Thoracic aorta (tissue), 2 donors: ENCODE measurements at places on chromosomes 4 and X.

GRCh38 chrX:4379071-4379470 lies 665.6 kb upstream of the PRKX start:
- DNase-seq, result no peak

DNA sequence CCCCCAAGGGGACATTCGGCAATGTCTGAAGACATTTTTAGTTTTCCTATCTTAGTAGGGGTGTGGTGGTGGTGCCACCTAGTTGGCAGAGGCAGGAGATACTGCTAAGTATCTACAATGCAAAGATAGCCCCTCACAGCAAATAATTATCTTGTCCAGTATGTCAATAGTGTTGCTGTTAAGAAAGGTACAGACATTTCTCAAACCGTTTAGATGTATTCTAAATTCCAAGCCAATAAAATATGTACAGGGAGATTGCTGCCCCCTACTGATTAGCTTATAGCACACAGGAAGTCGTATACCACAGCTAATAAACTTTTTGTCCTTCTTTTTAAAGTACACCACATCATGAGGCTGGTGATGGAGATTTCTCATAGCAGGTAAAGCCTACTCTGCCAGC lies 260.5 kb downstream of the TMA16 start:
- DNase-seq, result no peak

- no peak for DNase-seq
Measured at GRCh38 chrX:65608026-65608425, 59.4 kb upstream of the MSN start.

- no peak for DNase-seq
Measured at GRCh38 chr4:76267811-76268210, 16.3 kb downstream of the FAM47E start.

GRCh38 chr4:105967058-105967658 lies 71.9 kb downstream of the NPNT start:
- DNase-seq, result no peak

DNA sequence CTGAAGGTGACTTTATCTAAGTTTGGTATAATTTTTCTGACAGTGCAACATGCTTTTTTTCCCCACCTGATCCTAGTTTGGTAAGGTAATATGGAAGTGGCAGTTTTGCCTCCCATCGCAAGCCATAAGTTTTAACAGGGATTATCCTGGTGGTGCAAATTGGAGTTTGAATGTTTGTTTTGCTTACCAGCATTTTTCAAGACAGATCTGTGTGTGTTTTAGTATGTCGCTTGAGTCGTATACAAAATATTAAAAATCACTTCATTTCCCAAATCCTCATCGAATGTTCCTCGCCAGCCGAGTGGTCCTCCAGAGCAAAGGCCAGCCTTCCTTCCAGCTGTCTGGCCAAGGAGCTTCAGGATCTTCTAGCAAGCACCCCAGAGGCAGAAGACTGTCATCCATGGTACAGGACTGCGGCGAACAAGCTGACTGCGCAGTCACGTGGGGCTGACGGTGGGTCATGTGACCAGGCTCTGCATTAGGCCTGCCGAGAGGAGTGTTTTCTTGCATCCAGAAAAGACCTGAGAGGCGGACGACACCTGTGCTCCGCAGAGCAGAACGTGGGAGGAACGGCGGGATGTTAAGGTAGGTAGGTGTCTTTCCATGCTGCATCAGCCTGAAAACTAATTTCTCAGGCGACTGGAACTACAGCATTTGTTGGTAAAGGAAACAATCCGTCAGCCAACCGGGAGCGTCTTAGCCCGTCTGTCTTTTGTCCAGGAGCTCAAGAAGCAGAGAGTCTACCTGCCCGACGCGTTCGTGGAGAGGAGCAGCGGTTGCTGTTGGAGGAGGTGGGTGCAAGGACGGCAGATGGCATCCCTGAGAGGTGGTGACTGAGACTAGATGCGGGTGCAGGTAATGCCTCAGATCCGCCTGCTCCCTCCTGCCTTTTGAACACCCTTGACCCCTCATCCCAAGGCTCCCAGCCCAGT lies at the start of gene GPRASP3:
TSS of gene GPRASP3 (plus strand) at position 507 of the 932 bp plus-strand sequence. CDS start 28,253 bp downstream, outside the sequence.
- no peak for DNase-seq

DNA sequence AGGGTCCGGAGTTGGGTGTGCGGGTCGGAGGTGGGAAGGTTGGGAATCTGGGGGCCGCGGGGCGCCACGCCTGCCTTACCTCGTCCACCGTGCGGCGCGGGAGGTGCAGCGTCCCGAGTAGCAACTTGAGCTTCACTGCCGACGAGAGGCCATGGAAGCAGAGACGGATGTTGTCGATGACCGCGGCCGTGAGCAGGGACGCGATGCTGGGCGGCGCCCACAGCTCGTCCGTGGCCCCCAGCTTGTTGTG lies 178 bp downstream of the NELFA start:
- no peak for DNase-seq

GRCh38 chr4:75513526-75514130 lies 575 bp downstream of the RCHY1 start:
- DNase-seq, result no peak

- no peak for DNase-seq
Measured at GRCh38 chrX:44020693-44021092, 47.5 kb upstream of the NDP start.

- DNase-seq, result no peak
Measured at GRCh38 chr4:107666134-107666533, 53.9 kb downstream of the PAPSS1 start.

- no peak for DNase-seq
Measured at GRCh38 chr4:108030332-108030731, 40.6 kb downstream of the HADH start.

GRCh38 chr4:38704622-38705154 lies 40.7 kb downstream of the KLF3 start:
- DNase-seq, result no peak

GRCh38 chrX:84690228-84690627 lies 188.0 kb upstream of the HDX start:
- no peak for DNase-seq

- no peak for DNase-seq
Measured at GRCh38 chrX:26845056-26845455, 618.1 kb downstream of the PPP4R3C start.

DNA sequence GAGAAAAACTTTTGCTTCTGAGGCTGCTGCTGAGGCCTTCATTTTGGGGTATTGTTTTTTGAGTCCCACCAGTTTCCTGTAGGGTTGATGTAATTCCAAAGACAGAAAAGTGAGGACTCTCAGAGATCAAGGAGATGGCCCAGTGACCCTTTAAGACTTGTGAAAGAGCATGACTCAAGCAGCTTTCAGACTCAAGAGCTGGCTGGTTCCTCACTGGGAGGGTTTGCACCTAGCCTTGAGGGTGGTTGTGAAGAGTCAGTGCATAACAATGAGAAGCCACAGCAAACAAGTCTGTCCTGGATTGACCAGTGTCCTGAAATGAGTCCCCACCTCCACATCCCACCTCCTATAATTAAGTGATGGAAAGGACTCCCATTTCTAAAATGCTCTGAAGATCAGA lies 89.2 kb downstream of the NHS start:
- no peak for DNase-seq

- DNase-seq, result no peak
Measured at GRCh38 chrX:133461231-133461630, 45.9 kb upstream of the GPC4 start.

DNA sequence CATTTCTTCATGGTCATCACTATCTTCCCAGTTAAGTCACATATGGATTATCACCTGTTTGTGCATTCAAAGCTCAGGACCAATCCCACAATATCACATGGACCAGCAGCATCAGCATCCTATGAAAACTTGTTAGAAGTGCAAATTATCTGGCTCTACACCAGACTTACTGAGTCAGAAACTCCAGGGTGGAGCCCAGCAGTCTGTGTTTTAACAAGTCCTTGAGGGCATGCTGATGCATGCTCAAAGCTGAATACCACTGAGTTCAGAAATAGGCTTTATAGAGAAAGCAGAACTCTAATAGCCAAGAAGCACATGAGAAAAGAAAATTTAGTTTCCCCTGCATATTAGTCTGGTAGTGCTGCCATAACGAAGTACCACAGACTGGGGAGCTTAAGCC lies 62.4 kb upstream of the GABRQ start:
- DNase-seq, result no peak

DNA sequence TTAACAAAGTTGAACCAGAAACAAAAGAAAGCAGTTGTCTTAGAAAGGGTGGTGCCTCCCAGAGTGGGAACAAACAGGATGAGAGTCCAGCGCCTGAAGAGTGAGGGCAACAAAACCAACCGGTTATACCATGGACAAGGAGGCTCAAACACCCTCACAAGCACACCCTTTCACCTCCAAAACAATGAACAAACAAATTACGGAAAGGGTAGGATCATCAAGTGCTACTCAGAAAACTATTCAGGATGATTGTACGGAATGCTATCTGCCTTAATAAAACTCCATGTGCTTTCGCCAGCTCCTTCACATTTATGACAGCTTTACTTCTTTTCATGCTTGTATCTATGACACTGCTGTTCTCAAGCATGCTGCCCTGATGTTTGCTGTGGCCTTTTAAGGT lies 26.8 kb downstream of the SLC39A8 start:
- DNase-seq, result no peak

DNA sequence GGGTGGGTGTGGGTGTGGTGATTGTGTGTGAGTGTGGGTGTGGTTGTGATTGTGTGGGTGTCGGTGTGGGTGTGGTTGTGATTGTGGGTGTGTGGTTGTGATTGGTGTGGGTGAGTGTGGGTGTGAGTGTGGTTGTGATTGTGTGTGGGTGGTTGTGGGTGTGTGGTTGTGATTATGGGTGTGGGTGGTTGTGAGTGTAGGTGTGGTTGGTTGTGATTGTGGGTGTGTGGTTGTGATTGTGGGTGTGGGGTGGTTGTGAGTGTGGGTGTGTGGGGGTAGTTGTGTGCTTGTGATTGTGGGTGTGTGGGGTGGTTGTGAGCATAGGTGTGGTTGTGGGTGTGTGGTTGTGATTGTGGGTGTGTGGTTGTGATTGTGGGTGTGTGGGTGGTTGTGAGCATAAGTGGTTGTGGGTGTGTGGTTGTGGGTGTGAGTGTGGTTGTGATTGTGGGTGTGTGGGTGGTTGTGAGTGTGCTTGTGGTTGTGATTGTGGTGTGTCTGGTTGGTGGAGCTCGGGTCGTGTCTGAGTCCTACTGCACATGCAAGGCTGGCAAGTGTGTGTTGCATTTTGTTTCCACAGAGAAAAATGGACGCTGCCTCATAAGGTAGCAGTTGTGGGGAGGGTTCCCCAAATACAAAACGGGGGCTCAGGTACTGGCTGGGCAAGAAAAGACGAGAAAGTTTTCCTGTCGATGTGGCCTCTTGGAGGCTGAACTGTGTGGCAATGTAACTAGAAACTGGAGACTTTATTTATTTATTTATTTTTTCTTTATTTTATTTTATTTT lies 116.7 kb downstream of the UBE2K start:
- DNase-seq, result no peak

- DNase-seq, result no peak
Measured at GRCh38 chr4:76694056-76694455, 203.9 kb downstream of the SOWAHB start.

- no peak for DNase-seq
Measured at GRCh38 chr4:6152869-6153705, 47.3 kb downstream of the JAKMIP1 start.

DNA sequence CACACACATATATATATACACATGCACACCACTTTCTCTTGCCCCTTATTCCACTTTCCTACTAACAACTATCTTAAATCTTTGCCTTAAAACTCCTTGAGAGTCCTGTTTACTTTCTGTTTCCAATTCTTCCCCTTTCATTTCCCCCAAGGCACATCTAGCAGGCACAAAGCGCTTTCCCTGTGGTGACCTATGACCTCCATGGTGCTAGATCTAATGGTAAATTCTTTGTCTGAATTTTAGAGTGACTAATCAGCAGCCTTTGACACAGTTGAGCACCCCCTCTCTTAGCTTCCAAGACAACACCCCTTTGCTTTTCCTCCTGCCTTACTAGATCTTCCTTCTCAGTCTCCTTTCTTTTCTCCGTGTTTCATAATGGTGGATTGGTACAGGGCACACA lies 236.4 kb upstream of the TTC29 start:
- no peak for DNase-seq

DNA sequence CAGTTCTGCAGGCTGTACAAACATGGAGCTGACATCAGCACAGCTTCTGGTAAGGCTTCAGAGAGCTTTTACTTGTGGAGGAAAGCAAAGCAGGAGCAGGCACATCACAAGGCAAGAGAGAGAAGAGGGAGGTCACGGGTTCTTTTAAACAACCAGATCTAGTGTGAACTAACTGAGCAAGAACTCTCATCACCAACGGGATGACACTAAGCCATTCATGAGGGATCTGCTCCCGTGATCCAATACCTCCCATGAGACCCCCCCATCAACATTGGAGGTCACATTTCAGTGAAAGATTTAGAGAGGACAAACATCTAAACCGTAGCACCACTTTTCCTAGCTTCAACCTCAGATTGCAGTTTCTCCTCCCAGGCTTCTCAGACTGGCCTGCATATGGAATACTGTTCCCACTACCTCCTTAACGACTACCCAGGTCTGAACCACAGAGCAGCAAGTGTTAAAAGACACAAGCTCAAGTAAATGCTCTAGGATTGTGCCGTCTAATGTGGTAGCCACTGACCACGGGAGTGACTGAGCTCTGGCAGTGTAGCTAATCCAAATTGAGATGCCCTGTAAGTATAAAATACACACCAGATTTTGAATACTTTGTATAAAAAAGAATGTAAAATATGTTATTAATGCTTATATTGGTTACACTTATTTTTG lies 192.7 kb downstream of the PTTG2 start:
- DNase-seq, result no peak

- no peak for DNase-seq
Measured at GRCh38 chrX:103571121-103571520, 14.2 kb upstream of the TCEAL4 start.

GRCh38 chrX:12771445-12772069 lies 19.7 kb upstream of the PRPS2 start:
- DNase-seq, result no peak

DNA sequence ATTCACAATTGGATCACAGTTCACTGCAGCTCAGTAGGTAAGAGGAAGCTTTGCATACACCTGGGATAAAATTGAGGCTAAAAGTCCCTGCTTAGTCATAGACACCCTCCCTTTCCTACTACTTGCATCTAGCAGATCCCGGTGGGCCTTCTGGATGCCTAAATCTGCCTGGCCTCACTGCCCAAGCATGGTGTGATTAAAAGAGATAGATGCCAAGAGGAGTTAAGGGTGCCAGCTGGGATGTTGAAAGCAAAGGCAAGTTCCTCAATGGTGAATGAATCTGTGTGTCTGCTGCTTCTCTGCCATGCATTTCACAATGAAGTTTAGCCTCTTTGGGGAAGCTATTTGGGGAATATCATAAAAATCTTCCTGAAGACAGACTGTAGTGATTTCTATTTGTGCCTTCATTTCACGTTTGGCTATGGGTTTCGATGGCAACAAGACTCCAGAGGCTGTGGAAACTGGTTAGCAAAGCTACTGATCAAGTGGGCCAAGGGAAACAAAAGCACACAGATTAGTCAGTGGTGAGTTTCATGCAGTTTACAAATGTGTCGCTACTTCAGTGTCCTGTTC lies 534.0 kb downstream of the ANKRD50 start:
- DNase-seq, result no peak

- no peak for DNase-seq
Measured at GRCh38 chrX:57587607-57588006, 4.2 kb upstream of the ZXDB start.

GRCh38 chr4:18021470-18021719 lies 160 bp downstream of the LCORL start:
- DNase-seq, result no peak

GRCh38 chrX:47933946-47934345 lies 69.8 kb downstream of the ZNF182 start:
- no peak for DNase-seq
